ENCODE measurements at places on chromosomes 16 and 17.

- DNase-seq, result no peak
These were observed 45.0 kb downstream of the ZNF652 start for GRCh38 chr17:49316889-49317675.

- DNase-seq, result no peak
These were observed 42.9 kb downstream of the HS3ST4 start for GRCh38 chr16:25734430-25735385.

DNA sequence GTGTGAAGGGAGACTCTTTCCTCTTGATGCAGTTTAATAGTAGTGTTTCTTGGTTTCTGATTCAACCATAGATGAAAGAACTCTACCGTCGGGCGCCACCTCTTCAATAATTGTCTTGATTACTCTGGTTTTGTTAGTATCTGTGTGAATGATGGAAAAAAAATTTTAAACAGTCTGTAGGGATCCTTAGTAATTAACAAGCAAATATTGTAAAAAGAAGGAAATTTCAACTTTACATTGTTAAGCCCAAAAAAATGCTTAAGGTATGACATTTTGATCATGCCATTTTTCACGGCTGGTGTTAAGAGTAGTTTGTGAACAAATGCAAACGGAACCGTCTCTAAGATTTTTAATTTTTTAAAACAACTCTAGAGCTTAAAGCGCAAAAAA lies 4.1 kb downstream of the KRT10 start:
- no peak for DNase-seq

GRCh38 chr16:52912565-52913173 lies 140.0 kb downstream of the CHD9NB start:
- no peak for DNase-seq

- no peak for DNase-seq
These were observed 16.7 kb downstream of the WSB1 start for GRCh38 chr17:27310565-27311110.

GRCh38 chr16:6857575-6857974 lies 475.1 kb upstream of the RBFOX1 start:
- no peak for DNase-seq

DNA sequence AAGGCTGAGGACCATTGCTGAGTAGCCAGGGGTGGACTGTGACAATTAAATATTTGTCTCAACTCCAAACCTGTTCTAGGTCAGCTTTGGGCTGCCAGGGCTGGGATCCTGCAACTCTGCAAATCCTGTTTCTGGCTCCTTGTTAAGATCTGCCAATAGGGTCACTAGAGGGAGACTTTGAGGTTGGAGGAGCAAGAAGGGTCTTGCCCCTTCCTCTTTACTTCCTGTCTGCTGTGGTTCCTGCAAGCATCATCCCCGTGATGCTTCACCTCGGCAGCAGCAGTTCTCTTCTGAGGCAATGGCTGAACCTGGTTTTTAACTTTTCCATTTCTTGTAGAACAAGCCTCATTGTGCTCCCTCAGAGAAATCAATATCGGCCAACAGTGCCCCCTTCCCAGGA lies 124.6 kb downstream of the IRX5 start:
- DNase-seq, result no peak

DNA sequence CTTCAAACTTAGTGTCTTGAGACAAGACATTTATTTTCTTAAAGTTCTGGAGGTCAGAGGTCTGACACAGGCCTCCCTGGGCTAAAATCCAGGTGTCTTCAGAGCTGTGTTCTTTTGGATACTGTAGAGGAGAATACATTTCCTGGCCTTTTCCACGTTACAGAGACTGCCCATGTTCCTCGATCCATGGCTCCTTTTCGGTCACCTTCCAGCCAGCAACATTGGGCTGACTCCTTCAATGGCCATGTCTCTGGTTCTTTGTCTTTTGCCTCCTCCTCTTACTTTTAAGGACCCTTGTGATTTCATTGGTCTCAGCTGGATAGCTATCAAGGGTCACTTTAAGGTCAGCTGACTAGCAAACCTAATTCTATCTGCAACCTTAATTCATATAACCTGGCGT lies 212.4 kb downstream of the WWOX start:
- DNase-seq, result no peak

GRCh38 chr17:55124730-55125360 lies 139.9 kb upstream of the HLF start:
- no peak for DNase-seq

DNA sequence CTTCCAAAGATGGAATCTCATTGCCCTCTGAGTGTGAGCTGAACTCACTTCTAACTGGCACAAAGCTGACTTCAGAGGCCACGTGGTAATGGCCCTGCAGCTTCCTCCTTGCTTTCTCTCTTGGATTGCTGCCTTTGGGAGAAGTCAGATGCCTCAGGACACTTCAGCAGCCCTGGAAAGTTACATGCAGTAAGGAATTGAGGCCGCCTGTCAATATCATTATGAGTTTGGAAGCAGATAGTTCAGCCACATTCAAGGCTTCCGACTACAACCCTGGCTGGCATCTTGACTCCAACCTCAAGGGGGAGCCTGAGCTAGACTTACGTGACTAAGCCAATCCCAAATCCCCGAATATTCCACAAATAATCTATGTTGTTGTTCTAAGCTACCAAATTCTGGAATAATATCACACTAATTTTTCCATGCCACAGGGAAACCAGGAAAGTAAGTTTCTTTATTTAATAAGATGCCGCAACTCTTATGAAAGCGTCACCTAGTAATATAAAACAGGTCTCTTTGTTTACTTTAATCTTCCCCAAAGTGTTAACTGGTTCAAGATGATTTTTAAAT lies 13.6 kb downstream of the CEP20 start:
- DNase-seq, result no peak

DNA sequence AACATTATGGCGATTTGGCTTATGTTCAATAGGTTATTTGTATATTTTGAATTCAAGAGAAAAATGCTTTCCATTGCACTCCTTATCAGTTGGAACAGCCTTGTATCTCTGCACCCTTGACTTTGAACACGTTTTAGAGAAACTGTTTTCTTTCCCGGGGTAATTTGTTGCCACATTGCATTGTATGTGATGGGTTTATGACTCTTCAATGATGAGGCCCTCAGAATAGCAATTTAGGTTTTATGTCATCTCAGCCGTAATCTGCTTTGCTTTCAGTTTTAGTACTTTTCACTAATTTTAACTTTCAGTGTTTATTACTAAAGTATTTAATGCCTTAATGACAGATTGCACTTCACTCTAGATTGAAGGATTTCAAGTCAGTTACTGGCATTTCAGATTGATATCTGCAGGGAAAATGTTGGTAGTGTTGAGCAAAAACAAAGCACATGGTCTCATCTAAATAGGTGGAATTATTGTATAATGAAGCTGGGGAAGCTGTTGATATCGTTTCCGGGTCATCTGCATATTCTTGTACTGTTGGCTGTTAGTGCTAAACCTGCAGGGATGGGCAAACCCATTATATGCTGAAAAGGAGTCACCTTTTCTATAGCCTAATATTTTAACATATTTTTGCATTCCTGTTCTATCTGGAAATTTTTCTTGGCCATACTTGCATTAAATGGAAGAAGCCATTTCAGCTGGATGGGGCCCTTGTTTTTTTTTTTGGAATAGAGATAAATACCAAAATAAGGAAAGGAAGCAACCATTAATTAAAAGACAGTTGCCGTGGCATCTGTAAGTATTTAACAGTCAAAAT lies 2.0 kb downstream of the LUC7L3 start:
- no peak for DNase-seq

DNA sequence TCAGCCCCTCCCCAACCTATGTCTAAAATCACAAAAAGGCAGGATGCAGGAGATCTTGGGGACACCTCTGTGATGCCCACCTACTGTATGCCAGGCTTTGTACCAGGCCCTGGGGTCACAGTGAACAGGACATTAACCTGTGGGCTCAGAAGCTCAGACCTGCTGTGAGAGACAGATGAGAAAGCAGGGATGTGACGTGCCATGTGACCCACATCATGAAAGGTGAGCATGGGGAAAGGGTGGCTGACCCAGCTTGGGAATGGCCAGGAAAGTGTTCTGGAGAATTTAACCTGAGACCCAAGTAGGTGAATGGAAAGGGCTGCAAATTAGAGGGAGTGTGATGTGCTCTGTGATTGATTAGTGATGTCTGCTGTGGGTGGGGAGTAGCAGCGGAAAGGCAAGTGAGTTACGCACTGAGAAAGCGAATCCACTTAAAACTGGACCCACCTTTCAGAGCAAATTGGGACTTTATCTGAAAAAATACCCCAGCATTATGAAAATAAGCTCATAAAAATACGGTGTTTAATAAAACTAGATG lies 132.2 kb downstream of the IRF8 start:
- no peak for DNase-seq

DNA sequence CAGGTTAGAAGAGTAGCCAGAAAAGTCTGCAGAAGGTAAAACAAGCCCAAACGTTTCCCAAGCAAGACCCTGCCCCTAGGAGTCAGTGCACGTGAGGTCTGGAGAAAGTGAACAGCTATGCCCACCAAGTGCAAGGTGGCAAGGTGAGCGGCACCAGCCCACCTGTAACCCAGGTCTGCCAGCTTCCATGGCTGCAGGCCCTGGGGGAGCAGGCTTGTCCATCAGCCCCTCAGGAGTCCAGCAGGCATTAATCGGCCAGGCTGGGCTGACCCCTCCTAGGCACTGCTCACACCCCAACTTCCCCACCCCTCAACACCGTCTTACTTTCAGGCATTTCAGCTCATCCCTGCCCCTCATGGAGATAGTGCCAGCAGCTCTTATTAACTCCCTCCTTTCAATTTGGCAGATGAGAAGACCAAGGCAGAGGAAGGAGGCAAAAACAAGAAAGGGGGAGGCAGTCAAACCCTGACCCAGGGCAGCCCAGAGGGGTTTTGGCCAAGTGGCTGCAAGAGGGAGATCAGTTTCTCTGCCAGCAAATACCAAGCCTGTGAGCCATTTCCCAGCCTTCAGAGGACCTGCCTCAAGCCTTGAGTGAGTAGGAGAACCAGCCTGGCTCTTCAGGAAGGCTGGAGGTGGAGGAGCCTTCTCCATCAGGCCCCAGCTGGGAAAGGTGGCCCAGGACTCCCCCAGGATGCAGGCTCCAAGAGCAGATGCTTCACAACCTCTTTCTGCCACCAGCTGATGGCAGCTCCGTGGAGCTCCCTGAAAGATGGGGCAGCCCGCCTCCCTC lies 14.7 kb downstream of the BEAN1 start:
- no peak for DNase-seq

DNA sequence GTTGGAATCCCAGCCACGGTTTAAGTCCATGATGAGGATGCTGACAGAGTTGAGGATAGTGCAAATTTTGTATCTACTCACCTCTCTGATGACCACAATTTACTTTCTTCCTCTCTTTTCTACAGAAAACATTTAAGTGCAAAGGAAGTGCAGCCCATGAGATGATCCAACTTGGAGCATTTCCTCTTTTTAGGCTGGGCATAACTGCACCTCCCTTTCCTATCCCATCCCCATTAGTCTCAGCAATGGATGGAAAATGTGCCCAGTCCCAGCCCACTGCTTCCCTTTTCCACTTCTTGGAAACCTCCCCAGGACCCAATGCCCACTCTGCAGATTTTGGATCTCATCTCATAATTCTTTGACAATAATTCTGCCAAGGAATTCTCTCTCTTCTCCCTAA lies 16.6 kb upstream of the CCL8 start:
- DNase-seq, result no peak

DNA sequence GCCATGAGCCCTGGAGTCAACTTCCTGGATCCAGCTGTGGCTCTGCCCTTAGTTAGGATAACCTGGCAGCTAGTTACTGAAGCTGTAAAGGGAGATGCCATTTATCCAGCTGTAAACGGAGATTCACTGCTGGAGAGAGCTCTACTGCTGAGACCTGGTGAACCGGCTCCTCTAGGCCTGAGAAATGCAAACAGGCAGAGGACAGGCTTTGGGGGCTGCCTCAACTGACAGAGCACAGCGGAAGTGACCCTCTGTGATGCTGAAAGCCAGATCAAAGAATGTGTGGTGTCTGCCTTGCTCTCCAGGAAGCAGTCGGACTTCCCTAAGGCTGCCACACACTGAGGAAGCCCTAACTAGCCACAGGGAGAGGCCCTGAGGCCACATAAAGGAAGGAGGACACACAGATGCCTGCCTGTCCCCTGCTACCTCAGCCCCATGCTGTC lies 21.9 kb upstream of the GPRC5C start:
- no peak for DNase-seq

- no peak for DNase-seq
These were observed 15.6 kb upstream of the UTP6 start for GRCh38 chr17:31917065-31917529.

- DNase-seq, result no peak
These were observed 91.5 kb upstream of the TMEM97 start for GRCh38 chr17:28227316-28228108.

- DNase-seq, result no peak
These were observed 74.4 kb upstream of the TANC2 start for GRCh38 chr17:62891659-62892058.

Data from stimulated activated CD8-positive, alpha-beta memory T cell treated with anti-CD3 and anti-CD28 coated beads, Interleukin-7, amount 100 ng/mL, for 1 hour (primary cell).